ENCODE measurements at places on chromosomes 7 and 10. TPM values are rescaled to one million over a fixed set of nuclear protein-coding genes. Genes with fewer than 3 reads are reported as not detected.

Gene MTURN
- total RNA-seq, result 6.9 TPM

Gene ANK3
- total RNA-seq, result 1.0 TPM

Gene AKR1E2
- total RNA-seq, result 6.4 TPM

Gene CPN1
- total RNA-seq, result 0.34 TPM

Gene HMX2
- not detected for total RNA-seq

Gene IFIT1B
- not detected for total RNA-seq

Gene ARMC3
- total RNA-seq, result 0.79 TPM

Gene SLC16A12
- total RNA-seq, result 0.45 TPM

Gene PAPSS2
- total RNA-seq, result 19.7 TPM

Gene LMOD2
- not detected for total RNA-seq

Gene ZNF425
- total RNA-seq, result 1.4 TPM

Gene STN1
- 20.8 TPM for total RNA-seq

Gene NKX1-2
- 0.05 TPM for total RNA-seq

Gene PLAU
- 124 TPM for total RNA-seq

Gene MYOF
- 215 TPM for total RNA-seq

Gene ASIC3
- total RNA-seq, result 9.9 TPM

Gene STAG3
- 0.18 TPM for total RNA-seq

Gene AGR3
- not detected for total RNA-seq

Gene ASZ1
- not detected for total RNA-seq

Gene CUBN
- 0.06 TPM for total RNA-seq

Gene IQUB
- total RNA-seq, result 0.06 TPM

Gene OGDH
- total RNA-seq, result 28.1 TPM

Gene GPR15LG
- not detected for total RNA-seq

Gene GCK
- 0.05 TPM for total RNA-seq

Gene BHLHA15
- 0.61 TPM for total RNA-seq

Gene AHR
- 6.9 TPM for total RNA-seq

Gene PIK3AP1
- 0.56 TPM for total RNA-seq

Gene CUX1
- 47.8 TPM for total RNA-seq

Gene ADRA2A
- total RNA-seq, result 0.20 TPM

Gene OR9A4
- total RNA-seq, result not detected

Gene PCLO
- 1.5 TPM for total RNA-seq

Gene CALHM1
- total RNA-seq, result not detected

Gene WNT8B
- total RNA-seq, result not detected

Gene OR13A1
- total RNA-seq, result not detected

Gene FGL2
- total RNA-seq, result not detected

Gene GRM3
- total RNA-seq, result not detected

Gene SEMA3C
- 78.3 TPM for total RNA-seq

Gene NAT16
- total RNA-seq, result 0.19 TPM

Gene GSTO2
- total RNA-seq, result 1.5 TPM

Gene INSIG1
- 14.5 TPM for total RNA-seq

Gene HOXA4
- 1.9 TPM for total RNA-seq

Gene SFTPA1
- not detected for total RNA-seq

Gene TAF3
- 7.1 TPM for total RNA-seq

Gene DLX5
- total RNA-seq, result not detected

Gene TDRD1
- not detected for total RNA-seq

Data from A549 treated with AZD2906 at 1 μM for 4 hours (cell line).